ENCODE measurements at places on chromosomes 16 and 17.

GRCh38 chr17:77366558-77367245 is 225.9 kb downstream of the SEC14L1 start:
- DNase-seq: no peak

- no peak for DNase-seq
These were observed 26.4 kb downstream of the DDX19A start for GRCh38 chr16:70372921-70373728.

GRCh38 chr17:68518063-68518815 is 6.0 kb downstream of the PRKAR1A start:
- no peak for DNase-seq

- no peak for DNase-seq
These were observed 417.1 kb upstream of the CDH11 start for GRCh38 chr16:65538976-65539375.

DNA sequence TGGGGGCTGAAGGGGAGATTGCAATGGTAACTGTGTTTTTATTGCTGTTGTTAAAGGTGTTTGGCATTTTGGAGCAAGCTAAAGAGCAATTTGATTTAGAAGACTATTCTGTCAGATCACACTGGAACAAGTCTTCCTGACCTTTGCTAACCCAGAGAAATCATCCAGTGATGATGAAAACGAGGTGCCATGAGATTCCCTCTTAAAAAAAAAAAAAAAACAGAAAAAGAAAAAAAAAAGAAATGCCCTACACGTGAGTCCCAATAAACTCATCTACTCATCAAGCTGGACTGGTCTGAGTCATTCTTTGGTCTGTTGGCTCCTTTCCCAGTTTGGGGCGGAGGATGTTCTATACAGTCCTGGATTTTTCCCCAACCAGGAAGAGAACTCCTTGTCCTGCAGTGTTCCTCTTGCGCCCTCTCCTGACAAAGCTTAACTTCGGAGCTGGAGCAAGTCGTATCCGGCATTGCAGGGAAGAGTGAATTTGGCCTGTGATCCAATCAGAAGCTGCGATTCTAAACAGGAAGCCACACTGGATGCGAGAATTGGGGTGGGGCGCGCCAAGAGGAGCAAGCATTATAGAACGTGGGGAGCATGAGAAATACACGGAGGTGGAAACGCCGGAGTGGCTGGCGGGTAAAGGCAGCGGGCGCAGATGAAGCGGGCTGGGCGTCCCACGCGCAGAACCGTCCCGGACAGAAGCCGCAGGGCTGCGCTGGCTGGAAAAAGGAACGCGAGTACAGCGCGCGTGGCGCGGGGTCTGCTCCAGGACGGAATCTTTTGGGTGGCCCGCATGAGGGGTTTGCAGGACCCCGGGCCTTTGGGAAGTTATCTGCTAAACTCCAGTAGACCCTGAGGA is 22.4 kb upstream of the CRYM start:
- no peak for DNase-seq

GRCh38 chr16:24896439-24896838 is 50.7 kb downstream of the SLC5A11 start:
- DNase-seq: no peak

GRCh38 chr16:16009401-16009800 is 60.0 kb downstream of the ABCC1 start:
- no peak for DNase-seq

GRCh38 chr17:78882540-78883088 is 20.4 kb downstream of the CEP295NL start:
- DNase-seq: no peak

DNA sequence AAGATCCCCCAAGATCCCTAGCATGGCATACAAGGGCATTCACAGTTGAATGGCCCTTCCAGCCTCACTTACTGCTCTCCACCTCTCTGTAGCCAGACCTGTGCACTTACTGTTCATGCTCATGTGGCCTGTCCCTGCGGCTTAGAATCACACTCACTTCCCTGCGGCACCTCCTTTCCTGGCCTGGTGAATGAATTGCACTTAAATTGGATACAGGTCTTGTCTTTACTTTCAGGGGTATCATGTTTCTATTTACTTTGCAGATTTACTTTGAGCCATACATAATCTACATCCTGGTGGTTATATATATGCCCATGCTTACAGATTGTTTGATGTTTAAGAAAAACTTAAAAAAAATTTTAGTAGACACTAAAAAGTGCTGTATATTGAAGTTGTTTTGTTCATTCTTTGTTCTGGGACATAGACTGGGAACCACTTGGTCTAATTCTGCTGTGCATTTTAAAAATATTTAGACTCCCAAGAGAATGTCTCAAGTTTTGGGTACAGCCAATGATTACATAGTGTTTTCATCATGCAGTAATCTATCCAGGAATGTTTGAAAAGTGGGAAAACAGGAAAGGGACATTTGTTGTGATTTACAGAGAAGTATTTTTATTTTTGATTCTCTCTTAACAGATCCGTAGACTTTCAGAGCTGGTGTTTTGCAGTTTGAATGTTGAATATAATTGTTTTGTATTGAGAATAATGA is 63.9 kb downstream of the NUP88 start:
- DNase-seq: no peak

GRCh38 chr17:19654896-19655295 is 6.3 kb downstream of the ALDH3A2 start:
- no peak for DNase-seq

DNA sequence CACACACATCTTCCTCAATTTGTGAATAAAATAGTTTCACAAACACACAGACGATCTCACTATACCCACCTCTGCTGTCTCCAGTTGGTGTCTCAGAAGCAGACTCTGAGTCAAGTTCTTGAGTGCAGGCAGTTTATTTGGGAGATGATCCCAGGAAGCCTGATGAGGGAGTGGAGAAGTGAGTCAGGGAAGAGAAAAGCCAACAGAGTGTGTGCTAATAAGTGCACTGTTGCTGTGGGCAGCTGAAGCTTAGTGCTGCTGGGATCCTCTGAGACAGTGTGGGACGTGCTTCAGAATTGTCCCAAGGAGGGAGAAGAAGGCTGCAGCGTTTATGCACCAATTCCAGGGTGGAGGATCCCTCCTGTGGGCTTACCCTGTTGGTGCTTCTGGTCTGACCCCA is 423.2 kb upstream of the C16orf82 start:
- DNase-seq: no peak

- no peak for DNase-seq
These were observed 133.4 kb downstream of the MAP2K6 start for GRCh38 chr17:69547947-69548346.

GRCh38 chr17:28953444-28954118 is 2.3 kb upstream of the PHF12 start:
- DNase-seq: peak; percentile 20

DNA sequence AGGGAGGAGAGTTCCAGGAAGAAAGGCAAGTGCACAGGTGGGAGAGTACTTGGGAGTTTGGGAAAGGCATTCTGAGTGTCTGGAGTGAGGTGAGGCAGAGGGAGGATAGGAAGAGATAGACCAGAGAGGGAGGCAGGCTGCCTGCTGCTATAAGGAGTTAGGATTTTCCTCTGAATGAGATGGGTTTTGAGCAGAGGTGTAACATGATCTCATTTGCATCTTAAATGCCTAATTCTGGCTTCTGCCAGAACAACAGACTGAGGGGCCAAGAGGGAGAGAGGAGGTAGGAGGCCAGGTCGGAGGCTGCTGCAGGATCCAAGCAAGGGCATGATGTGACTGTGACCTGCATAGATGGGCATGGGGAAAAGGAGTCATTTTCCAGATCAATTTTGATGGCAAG is 31.5 kb upstream of the IRX6 start:
- no peak for DNase-seq

DNA sequence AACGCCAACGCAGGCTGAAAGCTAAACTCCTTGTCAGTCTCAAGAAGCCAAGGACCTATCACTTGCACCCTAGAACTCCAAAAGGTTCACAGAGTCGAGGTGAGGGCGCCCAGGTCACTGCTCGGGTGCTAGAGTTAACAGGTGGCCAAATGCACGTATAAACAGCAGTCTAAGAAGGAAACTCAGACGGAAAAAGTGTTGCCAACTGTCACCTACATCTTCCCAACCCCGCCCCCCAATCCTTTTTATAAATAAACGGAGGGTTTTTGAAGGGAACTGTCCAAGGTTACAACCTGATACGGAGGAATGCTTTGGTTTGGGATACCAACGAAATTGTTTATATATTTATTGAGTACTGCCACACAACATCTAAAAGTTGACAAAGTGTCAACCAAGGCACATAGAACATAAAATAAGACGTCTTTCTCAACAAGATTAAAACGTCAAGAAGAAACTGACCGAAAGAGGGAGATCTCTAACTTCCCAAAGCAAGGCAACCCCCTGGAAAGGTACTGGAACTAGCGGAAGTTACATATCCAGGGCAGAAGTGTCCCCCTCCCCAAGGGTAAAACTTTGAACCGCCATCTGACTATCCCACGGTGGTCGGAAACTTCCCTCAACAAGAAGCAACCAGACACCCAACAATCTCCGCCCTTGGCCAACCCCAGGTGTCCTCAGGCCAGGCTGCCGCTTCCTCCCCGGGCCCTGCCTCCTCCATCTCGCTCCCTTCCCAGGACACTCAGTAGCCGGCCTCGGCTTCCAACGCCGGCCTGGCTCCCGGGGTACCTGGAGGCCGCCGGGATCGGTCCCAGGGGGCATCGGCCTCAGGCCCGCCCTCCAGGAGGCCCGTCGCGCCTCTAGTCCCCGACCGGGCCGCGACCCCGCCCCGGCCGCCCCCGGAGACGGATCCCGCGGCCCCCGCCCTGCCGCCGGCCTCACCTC is 982 bp downstream of the SPAG9 start:
- DNase-seq: peak; percentile 26

GRCh38 chr17:50604513-50604912 is 30.2 kb upstream of the ABCC3 start:
- no peak for DNase-seq

All from effector memory CD4-positive, alpha-beta T cell (primary cell).